ENCODE measurements at places on chromosomes 16 and 17.

- DNase-seq: no peak
Measured at GRCh38 chr17:64071111-64071510, 50.7 kb upstream of the ICAM2 start.

GRCh38 chr16:83475108-83475507, 332.7 kb upstream of the HSBP1 start:
- DNase-seq: no peak

DNA sequence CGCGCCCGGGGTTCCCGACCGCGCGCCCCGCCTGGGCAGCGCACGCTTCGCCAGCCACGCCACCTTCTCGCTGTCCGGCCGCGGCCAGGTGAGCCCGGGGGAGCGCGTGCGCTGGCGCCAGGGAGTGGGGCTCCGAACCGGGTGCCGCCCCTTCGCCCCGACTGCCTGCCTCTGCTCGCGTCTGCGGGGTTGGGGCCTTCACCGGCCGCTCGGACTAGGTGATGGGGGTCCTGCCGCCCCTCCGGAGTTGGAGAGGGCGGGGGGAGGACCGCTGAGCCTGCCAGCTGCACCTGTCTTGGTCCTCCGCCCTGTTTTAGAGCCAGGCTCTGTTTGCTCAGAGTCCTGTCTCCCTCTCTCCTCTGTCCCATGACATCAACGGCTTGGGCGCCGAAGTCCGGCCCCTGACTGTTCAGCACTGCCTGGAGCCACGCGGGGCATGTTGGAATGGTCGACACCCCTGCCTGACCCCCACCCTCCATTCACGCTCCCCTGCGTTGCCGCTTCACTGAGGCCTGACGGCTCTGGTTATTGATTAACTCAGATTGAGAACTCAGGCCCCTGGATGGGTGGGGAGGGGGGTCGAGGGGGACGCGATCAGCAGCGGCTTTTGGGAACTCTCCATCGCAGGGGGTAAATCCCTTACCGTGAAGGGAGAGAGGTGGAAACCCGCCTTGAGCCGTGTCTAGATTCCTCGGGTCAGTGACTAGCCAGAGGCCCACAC, 748 bp downstream of the SMTNL2 start:
- no peak for DNase-seq

DNA sequence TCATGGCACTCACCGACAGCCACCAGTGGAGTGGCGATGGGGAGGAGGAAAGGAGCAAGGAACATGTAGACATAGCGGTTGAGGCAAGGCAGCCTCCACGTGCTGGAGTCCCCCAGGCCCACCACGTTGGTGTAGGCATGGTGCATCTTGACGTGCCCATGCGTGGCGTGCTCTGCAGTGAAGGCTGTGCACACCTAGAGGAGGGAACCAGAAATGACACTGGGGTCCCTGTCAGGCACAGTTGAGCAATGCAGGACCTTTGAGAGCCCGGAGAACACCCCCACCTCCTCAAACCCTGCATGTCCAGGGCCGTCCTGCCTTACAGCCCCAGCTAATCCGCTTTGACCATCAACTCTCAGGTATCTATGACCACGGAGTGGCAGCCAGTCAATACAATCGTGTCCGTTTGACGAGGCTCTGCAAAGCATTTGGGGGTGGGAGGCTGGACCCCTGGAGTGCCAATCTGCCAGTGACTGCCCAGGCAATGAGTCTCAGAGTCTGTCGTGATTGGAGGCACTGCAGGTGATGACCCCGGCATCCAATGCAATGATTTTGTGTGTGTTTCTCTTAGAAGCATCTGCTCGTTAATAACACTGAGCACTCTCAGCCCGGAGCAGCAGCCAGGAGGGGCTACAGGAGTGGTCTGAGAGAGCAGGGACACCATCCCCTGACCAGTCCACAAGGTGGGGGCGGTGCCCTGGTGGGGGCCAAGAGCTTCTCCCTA, 9.9 kb upstream of the FDXR start:
- no peak for DNase-seq

- no peak for DNase-seq
Measured at GRCh38 chr17:77488531-77489238, 347.9 kb downstream of the SEC14L1 start.

DNA sequence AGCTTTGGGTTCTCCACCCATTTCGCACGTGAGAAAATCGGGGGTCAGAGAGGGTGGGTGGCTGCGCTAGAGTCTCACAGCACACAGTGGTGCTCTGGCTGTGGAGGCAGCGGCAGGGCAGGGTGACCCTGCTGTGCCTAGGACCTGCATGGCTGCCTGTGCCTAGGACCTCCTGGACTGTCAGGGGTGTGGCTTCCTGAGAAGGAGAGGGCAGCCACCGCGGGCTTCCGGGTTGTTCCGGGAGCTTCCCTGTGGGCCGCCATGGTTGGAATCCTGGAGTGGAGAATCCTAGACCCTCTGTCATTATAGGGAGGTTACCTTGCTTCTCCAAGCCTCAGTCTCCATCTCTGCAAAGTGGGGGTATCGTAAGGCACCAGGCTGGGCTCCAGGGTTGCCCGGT, 9.3 kb downstream of the ZFPM1 start:
- DNase-seq: no peak

Data from left forelimb (tissue), 1 donor.